ENCODE measurements at places on chromosomes 7 and 10.

GRCh38 chr7:128045766-128046165, 14.5 kb upstream of the LRRC4 start:
- no peak for DNase-seq

DNA sequence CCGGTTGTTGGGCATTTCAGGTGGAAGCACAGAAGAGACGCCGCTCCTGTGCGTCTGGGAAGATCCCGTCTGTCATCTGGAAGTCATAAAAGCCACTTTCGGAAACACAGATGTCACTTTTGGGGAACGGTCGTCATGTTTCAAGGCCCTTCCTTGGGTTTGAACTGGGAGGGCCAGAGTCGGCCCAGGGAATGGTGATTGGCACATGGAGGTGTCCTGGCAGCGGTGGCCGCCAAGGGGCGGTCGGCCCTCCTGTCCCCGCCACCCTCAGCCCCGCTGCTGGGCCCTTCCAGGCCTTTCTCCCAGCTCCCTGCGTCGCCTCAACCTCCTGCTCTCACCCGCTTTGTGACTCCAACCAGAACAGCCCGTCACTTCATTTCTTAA, 115.2 kb upstream of the SFMBT2 start:
- no peak for DNase-seq

GRCh38 chr7:26490640-26491624, 199.3 kb downstream of the SNX10 start:
- DNase-seq, result no peak

DNA sequence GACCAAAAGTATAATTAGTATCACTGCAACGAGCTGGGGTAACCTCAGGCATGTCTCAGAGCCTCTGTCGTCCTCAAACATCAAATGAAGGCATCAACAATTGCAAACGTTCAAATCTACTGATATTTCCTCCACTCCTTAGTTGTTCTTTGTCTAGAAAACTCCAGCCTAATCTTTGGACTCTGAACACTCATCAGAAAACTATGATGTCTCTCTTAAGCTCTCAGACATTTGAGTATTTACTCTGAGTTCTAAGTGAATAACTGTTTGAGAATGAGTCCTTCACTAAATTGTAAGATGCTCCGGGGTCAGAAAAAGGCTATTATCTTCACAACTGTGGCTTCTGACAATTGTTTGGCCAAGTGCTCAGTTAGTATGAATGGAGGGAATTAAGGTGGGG, 536.4 kb downstream of the NRG3 start:
- no peak for DNase-seq

DNA sequence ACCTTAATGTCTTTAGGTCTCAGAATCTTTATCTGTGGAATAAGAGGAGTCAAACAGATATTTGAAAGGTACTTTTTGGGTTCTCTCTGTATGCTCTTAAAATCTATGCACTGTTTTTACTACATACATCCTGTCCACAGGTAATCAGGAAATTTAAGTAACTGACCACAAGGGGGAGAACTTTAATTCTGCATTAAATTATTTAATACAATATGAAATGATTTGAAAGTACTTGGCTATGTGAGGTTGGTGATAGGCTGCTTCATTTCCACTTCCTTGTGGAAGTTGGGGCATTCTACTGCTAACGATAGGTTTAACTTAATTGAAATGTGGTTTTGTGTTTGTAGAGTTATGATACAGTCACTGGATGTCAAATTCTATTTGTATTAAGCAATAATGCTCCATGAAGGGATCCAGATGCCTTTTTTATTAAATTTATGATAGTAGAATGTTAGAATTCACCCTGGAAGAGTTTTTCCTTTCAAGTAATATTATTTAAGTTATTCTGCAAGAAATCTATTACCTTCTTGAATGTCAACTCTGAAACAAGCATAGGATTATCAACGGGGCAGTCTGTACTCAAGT, 6.0 kb downstream of the TEX47 start:
- DNase-seq, result no peak

DNA sequence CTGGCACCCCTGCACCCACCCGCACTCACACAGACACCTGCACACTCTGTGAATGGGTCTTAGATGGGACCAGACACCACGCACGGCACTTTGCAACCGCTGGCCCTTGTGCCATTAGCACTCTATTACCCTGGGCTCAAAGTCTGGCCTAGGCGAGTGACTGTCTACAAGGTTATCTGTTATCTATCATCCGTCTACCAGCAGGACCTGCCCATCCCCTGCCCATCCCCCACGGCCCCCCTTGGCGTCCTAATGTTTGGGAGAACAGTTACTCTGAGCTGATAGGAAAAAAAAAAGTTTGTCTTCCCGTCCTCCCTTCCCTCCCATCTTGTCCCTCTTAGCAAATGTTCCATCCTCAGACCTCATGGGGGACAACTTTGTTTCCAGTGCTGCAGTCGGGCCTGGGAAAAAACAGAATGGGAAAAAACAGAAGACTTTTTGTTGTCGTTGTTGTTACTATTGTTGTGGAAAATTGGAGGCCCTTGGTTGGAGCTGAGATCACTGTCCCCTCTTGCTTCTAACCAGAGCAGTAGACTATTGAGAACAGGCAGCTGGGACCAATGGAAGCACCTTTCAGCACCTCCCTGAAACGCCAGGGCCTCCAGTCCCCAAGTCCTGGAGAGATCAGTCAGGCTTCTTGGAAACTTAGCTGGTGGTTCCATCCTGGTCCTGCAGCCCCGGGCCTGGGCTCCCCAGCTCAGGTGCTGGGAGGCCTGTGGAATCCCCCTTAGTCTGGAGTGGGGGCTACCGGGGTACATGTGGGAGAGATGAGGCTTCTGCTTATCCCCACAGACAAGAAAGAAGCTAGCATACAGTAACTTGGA, 12.2 kb downstream of the UNCX start:
- DNase-seq, result no peak

GRCh38 chr7:155227004-155227787, 70.5 kb upstream of the INSIG1 start:
- DNase-seq, result no peak

DNA sequence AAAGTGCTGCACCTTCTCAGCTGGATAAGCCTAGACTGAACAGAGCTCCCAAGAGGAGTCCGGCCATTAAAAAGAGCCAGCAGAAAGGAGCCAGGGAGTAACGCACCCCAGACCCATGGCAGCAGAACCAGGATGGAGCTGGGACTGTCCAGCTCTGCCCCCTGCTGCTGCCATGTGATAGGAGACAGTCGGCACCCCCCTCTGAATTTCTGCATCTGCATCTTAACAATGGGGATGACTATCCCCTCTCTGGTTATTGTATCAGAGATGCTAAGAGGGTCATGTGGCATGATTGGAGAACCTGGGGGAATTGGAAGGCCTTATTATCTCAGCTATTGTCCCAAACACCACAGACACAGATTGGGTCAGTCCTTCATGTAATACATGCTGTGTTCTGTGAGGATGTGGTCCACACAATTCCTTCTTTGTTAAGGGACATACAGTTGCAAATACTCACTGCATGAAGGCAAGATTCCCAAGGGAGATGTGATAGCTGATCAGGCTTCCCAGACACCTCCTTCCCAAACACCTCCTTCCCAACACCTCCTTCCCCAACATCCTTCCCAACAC, 29.3 kb downstream of the PLEKHS1 start:
- no peak for DNase-seq

DNA sequence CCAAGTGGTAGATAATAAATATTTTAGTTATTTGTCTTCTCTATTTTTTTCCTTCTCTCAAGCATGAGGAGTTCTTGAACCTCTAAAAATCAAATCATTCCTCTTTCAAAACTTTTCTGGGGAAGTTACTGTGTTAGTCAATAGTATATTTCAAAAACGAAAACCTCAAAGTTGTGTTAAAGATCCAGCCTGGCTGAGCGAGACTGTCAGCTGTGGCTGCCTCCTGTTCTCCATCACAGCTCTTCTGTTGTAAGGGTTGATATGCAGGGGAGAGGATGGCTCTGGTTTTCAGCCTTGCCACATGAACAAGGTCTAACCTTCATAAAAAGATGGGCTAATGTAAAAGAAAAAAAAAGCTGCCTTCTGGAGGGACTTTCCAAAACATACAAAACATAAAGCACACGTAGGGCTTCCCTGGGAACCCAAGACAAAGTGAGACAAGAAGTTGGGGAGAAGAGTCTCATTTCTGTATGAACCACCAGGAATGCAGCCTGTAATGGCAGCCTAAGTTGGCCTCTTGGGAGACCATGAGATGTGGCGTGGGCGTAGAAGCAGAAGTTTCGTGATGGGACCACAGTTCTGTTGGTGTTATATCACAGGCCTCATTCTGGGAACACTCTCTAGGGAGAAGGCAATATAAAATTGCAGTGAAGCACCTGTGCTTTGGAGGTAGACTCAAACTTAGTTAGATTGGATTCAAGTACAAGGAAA, 77.9 kb upstream of the FHIP2A start:
- DNase-seq, result no peak

- DNase-seq, result no peak
Observed at GRCh38 chr7:32250003-32250402, 179.8 kb upstream of the PDE1C start.

GRCh38 chr7:31443457-31443856, 70.4 kb upstream of the ITPRID1 start:
- no peak for DNase-seq

GRCh38 chr10:51260376-51260775, 186.1 kb downstream of the PRKG1 start:
- no peak for DNase-seq

- DNase-seq, result no peak
Observed at GRCh38 chr7:14858866-14859265, 43.7 kb downstream of the DGKB start.

DNA sequence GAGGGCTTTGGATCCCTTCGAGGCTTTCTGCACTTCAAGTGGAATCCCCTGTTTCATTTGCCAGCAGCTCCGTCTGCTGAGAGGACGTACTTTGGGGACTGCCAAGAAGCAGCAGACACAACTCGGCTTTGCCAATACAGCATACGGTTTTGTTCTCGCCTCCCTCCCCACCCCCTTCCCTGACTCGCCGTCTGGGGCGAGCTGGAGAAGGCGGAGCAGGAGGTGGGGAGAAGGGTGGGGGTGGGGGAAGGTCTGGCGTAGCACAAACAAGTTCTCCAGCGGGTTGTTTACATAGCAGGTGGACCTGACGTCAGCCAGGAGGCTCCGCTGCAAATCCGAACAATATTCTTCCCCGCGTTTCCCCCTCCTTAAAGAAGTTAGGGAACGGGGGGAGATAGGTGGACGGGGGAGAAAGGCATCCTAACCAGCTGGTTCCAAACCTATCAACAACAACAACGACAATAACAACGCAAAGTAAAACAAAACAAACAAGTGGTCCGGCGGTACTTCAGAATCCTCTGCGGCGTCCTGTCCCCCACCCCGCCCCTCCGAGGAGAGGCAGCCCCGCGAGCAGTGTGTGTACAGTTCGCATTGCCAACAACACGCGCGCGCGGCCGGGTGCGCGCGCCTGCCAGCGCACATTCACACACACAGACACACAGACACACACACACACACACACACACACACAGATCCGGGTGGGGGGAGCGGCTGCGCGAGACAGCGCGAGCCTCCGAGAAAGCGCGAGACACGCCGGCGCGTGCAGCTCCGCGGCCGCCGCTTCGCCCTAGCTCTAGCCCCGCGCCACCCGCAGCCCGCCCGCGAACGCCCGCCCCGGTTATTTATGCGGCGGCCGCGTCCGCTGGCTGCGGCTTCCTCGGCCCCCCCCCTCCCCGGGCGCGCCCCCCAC, 167.0 kb upstream of the PPP1R3A start:
- no peak for DNase-seq

GRCh38 chr10:52221923-52222322, 92.2 kb upstream of the DKK1 start:
- DNase-seq, result no peak

DNA sequence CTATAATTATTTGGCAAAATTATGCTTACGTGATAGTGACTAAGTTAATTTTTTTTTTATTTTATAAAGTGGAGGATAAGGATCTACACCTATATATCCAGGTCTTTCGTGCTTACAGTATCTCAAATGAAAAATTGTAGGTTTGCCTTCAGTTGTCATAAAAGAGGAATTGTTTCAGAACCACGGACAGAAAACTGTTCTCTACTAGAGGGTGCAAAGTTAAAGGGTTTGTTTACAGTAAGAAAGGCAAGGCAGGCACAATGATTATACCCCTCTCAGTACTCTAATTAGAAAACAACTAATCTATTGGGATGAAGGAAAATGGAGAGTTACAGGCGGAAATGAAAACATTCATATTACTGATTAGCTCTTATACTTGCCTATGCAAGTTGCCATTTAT, 1.5 kb downstream of the PCLO start:
- no peak for DNase-seq

GRCh38 chr10:132453470-132453861, 56.5 kb downstream of the PWWP2B start:
- no peak for DNase-seq

DNA sequence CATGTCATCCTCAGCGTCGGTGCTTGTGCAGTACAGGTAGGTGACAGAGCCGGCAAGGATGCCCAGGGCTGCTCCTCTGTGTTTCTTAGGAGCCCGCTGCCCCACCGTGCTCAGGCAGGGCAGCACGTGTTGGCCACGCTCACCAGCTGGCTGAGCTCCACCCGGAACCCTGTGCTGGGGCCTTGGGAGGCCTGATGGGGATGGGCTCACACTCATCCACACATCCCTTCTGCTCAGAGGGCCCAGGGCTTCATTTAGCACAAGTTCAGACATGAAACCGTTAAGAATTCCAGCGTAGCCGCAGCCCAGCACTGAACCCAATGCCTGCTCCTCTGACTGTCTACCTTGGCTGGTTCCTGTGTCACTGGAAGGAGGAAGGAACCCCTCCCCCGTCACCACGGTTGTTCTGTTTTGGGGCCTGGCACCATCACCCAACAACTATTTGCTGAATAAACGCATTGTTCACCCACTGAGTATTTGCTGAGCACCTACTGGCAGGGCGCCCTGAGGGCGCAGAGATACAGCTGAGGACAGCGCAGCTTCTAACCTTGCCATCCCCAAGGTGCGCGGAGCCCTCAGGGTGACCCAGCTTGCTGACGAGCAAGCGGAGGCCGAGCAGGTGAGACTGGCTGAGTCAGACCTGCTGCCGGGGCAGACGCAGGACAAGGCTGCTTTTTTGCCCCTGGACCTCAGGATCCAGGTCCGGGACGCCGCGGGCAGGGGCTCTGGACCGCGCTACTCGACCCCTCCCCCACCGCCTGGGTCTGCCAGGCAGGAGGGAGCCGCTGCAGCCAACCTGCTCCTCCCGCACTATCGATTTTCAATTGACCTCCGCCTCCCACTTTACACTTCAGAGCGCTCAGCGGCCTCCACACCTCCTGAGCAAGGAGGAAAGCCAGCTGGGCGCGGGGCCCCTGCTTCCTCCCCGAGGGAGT, 50.6 kb upstream of the RET start:
- no peak for DNase-seq

DNA sequence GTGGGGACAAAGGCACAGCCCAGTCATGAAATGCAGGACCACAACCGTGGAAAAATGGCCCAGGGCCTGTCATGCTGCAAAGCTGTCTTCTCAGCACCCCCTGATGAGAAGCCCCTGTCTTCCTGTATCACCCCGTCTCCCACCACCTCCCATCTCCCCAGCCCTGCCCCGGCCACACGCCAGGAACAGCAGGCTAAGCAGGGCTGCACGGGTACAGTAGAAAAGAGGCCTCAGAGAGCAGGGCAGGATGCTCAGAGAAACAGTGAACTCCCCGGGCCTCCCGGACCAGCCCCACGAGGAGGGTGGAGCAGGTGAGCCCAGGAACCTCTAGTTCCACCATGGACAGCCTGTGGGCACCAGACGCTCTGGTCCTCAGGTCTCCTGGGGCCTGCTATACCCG, 77.7 kb downstream of the FAM53B start:
- no peak for DNase-seq

- DNase-seq, result no peak
Observed at GRCh38 chr7:107166736-107167426, 1.9 kb upstream of the HBP1 start.

Data from stimulated activated CD4-positive, alpha-beta T cell treated with anti-CD3 and anti-CD28 coated beads, Interleukin-12 subunit alpha, Interleukin-12 subunit beta, amount 100 ng/mL, for 24 hours (primary cell).